Thyroid gland (tissue), 4 donors: ENCODE measurements at places on chromosomes 2 and 18. TPM values are rescaled to one million over a fixed set of nuclear protein-coding genes. Genes with fewer than 3 reads are reported as not detected.

Gene HAAO
- total RNA-seq = 3.6 TPM

Gene C18orf54
- 1.6 TPM for total RNA-seq

Gene ATF2
- total RNA-seq = 95.2 TPM

Gene ABCG5
- not detected for total RNA-seq

Gene INO80D
- total RNA-seq = 26.4 TPM

Gene GLI2
- total RNA-seq = 1.3 TPM

- no peak overlapping the region for H3K27ac ChIP-seq
- H3K4me3 ChIP-seq = no peak overlapping the region
- no peaks in the 10 kb centered on the region for H3K4me1 ChIP-seq
- DNase-seq = peak; percentile 88
- H3K27me3 ChIP-seq = no peaks in the 10 kb centered on the region
These were observed 291.2 kb upstream of the DDX18 start for GRCh38 chr2:117523267-117523666.

DNA sequence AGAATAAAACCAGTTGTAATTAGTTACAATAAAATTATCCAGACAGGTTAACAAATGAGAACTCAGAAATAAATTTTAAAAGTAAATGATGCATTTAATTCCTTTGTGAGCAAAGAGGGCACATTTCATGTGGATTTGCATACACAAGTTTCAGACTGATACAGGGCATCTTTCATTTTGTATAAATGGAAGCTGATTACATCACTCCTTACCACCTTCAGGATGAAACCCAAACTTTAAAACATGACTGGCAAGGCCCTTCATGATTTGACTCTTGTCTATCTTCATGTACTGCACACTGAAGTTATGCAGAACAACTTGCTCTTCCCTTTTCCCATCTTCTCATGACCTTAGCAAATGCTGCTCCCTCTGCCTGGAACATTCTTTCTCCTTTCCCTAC lies 26.9 kb downstream of the EFEMP1 start:
- DNase-seq = no peak
- no peaks in the 10 kb centered on the region for H3K36me3 ChIP-seq
- H3K4me1 ChIP-seq = peaks cover 3% of the 10 kb centered on the region
- no peak overlapping the region for H3K27ac ChIP-seq

- H3K36me3 ChIP-seq = no peaks in the 10 kb centered on the region
- H3K4me1 ChIP-seq = peaks cover 17% of the 10 kb centered on the region
- no peak overlapping the region for H3K4me3 ChIP-seq
These were observed 52.0 kb downstream of the FTCDNL1 start for GRCh38 chr2:199798831-199799580.

DNA sequence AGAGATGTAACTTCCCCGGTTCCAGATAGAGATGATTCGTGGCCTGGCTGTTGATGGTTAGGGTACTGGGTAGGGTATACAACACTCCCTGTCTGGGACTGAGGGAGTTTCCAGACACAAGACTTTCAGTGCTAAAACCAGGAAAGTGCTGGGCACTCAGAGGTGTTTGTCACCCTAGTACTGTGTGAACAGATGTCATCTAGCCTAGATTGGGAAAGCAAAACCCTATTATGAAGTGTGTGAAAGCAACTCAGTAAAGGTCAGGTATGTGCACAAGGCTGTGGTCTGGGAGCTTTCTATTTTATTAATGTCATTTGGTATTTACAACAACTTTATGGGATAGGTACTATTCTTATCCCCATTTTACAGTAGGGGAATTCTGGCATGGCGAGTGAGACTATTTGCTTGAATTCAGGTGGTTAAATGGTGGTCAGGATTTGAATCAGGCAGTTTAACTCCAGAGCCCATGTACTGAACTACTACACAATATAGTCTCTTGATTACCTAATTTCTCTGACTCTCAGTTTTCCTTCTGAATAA lies 2.6 kb downstream of the BZW1 start:
- H3K4me1 ChIP-seq = peaks cover 19% of the 10 kb centered on the region
- peaks cover 39% of the 10 kb centered on the region for H3K36me3 ChIP-seq
- H3K4me3 ChIP-seq = no peak overlapping the region
- no peak overlapping the region for H3K27ac ChIP-seq
- H3K27me3 ChIP-seq = no peaks in the 10 kb centered on the region

- no peaks in the 10 kb centered on the region for H3K27me3 ChIP-seq
- H3K36me3 ChIP-seq = no peaks in the 10 kb centered on the region
- no peak for DNase-seq
- no peak overlapping the region for H3K27ac ChIP-seq
These were observed 628 bp downstream of the MRPL30 start for GRCh38 chr2:99181624-99182000.

DNA sequence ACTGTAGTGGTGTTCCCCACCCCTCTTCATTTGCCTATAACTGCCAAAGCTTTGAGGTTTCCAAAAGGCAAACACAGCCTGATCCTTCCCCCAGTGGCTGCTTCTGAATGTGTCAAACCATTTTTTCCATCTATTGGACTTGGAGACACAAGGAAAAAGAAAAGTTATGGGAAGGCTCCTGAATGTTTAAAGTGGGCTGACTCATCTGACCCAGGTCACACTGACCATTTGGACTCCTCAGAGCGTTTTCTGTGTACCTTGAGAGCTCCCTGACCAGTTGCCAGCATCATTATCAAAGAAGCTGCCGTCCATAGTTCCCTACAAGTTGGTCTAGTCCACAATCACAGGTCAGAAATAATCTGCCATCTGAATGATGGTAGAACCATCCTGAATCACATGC lies 123.4 kb upstream of the COL3A1 start:
- H3K4me1 ChIP-seq = no peaks in the 10 kb centered on the region
- no peaks in the 10 kb centered on the region for H3K36me3 ChIP-seq
- H3K4me3 ChIP-seq = no peak overlapping the region

- no peak overlapping the region for H3K27ac ChIP-seq
- no peak for DNase-seq
- no peaks in the 10 kb centered on the region for H3K36me3 ChIP-seq
- H3K4me1 ChIP-seq = peaks cover 3% of the 10 kb centered on the region
These were observed 2.8 kb upstream of the SGO2 start for GRCh38 chr2:200523158-200523557.

- H3K27me3 ChIP-seq = no peaks in the 10 kb centered on the region
- no peak overlapping the region for H3K4me3 ChIP-seq
- H3K27ac ChIP-seq = no peak overlapping the region
- no peaks in the 10 kb centered on the region for H3K4me1 ChIP-seq
These were observed 573.0 kb downstream of the GALR1 start for GRCh38 chr18:77822632-77823031.

GRCh38 chr2:50066873-50067272 lies 912.6 kb upstream of the FSHR start:
- no peaks in the 10 kb centered on the region for H3K4me1 ChIP-seq
- no peaks in the 10 kb centered on the region for H3K36me3 ChIP-seq
- H3K4me3 ChIP-seq = no peak overlapping the region
- no peak for DNase-seq
- no peaks in the 10 kb centered on the region for H3K27me3 ChIP-seq

GRCh38 chr2:100021791-100022340 lies 120.5 kb downstream of the AFF3 start:
- H3K36me3 ChIP-seq = no peaks in the 10 kb centered on the region
- no peak overlapping the region for H3K27ac ChIP-seq
- no peak overlapping the region for H3K4me3 ChIP-seq
- H3K27me3 ChIP-seq = no peaks in the 10 kb centered on the region
- no peaks in the 10 kb centered on the region for H3K4me1 ChIP-seq

GRCh38 chr2:232459419-232460035 lies 3.6 kb downstream of the ALPI start:
- no peaks in the 10 kb centered on the region for H3K4me1 ChIP-seq
- no peak for DNase-seq
- no peak overlapping the region for H3K27ac ChIP-seq
- no peak overlapping the region for H3K4me3 ChIP-seq
- H3K36me3 ChIP-seq = no peaks in the 10 kb centered on the region

- no peaks in the 10 kb centered on the region for H3K27me3 ChIP-seq
- H3K27ac ChIP-seq = no peak overlapping the region
- peaks cover 15% of the 10 kb centered on the region for H3K4me1 ChIP-seq
- no peak overlapping the region for H3K4me3 ChIP-seq
These were observed 15.9 kb downstream of the GLS start for GRCh38 chr2:190896477-190896876.

DNA sequence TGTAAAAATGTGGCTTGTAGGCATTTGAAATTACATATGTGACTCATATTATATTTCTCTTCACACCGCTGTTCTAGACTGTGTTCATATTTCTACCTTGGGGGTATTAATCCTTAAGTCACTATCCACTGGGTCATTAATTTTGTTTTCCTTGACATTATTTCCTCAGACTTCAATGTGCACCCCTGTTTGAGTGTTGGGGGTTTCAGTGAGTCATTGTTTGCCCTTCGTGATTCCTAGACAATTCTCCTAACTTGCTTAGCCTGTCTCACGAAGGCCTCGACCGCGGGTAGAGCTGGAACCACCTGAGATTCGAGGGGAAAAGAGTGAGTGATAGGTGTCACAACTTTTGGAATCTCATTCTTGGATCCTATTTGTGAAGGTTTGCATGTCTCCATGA lies 35.1 kb downstream of the NPAS2 start:
- H3K4me1 ChIP-seq = no peaks in the 10 kb centered on the region
- no peaks in the 10 kb centered on the region for H3K36me3 ChIP-seq
